Activated T-cell treated with anti-CD3 and anti-CD28 coated beads, Interleukin-2, amount 50 U/mL, for 72 hours (primary cell): ENCODE measurements at places on chromosomes 16 and 17. TPM values are rescaled to one million over a fixed set of nuclear protein-coding genes. Genes with fewer than 3 reads are reported as not detected.

The CARD14 gene
- 0.39 TPM for total RNA-seq

The RNF222 gene
- total RNA-seq = 0.07 TPM

- no peak for DNase-seq
- H3K27me3 ChIP-seq = no peaks in the 10 kb centered on the region
- no peak overlapping the region for H3K27ac ChIP-seq
- H3K36me3 ChIP-seq = no peaks in the 10 kb centered on the region
- no peak overlapping the region for H3K4me3 ChIP-seq
Measured at GRCh38 chr16:11316331-11317015, 28.8 kb upstream of the RMI2 start.

GRCh38 chr17:80363518-80364090, 51.4 kb upstream of the ENDOV start:
- H3K27me3 ChIP-seq = no peaks in the 10 kb centered on the region
- no peaks in the 10 kb centered on the region for H3K4me1 ChIP-seq
- H3K36me3 ChIP-seq = peaks cover 22% of the 10 kb centered on the region

GRCh38 chr17:82956726-82957468, 117.1 kb upstream of the ZNF750 start:
- DNase-seq = no peak
- H3K36me3 ChIP-seq = peaks cover 33% of the 10 kb centered on the region
- H3K4me1 ChIP-seq = no peaks in the 10 kb centered on the region
- no peak overlapping the region for H3K27ac ChIP-seq

- H3K4me3 ChIP-seq = no peak overlapping the region
- no peak overlapping the region for H3K27ac ChIP-seq
- H3K36me3 ChIP-seq = no peaks in the 10 kb centered on the region
- no peaks in the 10 kb centered on the region for H3K4me1 ChIP-seq
Measured at GRCh38 chr16:88886420-88886844, 20.0 kb upstream of the PABPN1L start.

DNA sequence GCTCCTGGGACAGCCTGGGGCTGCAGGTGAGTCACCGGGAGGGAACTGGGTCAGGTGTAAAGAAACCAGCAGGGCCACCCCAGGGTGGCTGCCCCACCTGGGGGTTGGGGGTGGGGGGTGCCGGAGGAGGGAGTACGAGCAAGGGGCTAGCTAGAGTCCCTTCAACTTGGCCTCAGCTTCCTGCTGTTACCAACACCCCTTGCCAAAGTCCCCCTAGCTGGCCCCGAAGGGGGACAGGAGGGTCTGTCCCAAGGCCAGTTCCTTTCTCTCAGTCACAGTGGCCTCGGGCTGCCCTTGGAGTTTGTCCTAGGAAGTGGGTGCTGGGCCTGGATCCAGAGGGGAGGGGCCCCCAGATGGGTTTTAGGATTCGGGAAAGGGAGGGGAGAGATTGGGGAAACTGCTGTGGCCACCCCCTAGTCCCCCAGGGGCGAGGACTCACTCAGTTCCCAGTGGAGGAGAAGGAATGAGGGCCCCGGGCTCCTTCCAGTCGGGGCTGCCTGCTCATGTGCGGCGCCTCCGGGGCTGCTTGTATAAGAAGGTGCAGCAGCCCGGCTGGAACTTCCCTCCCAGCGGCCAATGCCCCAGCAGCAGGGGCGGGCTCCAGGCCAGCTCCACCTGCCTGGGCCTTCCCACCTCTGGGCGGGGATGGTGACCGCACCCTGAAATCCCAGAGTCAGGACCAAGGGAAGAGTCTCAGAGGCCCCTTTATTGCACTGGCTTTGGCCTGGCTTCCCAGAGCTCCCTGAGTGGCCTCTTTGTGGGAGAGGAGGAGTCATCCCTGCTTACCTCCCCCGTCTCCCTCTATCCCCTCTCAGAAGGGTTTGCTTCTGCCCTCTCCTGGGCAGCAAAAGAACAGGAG, 7.3 kb downstream of the ARHGAP27 start:
- H3K36me3 ChIP-seq = no peaks in the 10 kb centered on the region
- H3K27me3 ChIP-seq = no peaks in the 10 kb centered on the region
- no peak overlapping the region for H3K4me3 ChIP-seq
- no peak for DNase-seq
- H3K27ac ChIP-seq = no peak overlapping the region

DNA sequence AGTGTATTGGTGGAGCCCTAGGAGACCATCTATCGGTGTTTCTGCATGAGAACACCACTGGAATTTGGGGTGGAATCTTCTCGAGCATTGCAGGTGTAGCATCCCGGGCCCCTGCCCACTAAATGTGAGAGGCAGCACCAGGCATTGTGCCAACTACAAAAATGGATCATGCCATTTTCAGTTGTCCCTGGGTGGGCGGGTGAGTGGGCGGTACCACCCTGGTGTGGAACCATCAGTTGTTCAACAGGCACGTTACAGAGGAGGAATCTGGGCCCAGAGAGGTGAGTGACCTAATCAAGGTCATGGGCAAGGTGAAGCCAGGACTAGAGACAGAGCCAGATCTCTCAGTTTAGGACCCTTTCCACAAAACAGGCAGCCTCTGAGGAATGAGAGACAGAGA, 8.8 kb downstream of the PIPOX start:
- no peak for DNase-seq
- H3K4me1 ChIP-seq = peaks cover 9% of the 10 kb centered on the region
- no peak overlapping the region for H3K4me3 ChIP-seq
- H3K36me3 ChIP-seq = no peaks in the 10 kb centered on the region
- peaks cover 19% of the 10 kb centered on the region for H3K27me3 ChIP-seq
- no peak overlapping the region for H3K27ac ChIP-seq

DNA sequence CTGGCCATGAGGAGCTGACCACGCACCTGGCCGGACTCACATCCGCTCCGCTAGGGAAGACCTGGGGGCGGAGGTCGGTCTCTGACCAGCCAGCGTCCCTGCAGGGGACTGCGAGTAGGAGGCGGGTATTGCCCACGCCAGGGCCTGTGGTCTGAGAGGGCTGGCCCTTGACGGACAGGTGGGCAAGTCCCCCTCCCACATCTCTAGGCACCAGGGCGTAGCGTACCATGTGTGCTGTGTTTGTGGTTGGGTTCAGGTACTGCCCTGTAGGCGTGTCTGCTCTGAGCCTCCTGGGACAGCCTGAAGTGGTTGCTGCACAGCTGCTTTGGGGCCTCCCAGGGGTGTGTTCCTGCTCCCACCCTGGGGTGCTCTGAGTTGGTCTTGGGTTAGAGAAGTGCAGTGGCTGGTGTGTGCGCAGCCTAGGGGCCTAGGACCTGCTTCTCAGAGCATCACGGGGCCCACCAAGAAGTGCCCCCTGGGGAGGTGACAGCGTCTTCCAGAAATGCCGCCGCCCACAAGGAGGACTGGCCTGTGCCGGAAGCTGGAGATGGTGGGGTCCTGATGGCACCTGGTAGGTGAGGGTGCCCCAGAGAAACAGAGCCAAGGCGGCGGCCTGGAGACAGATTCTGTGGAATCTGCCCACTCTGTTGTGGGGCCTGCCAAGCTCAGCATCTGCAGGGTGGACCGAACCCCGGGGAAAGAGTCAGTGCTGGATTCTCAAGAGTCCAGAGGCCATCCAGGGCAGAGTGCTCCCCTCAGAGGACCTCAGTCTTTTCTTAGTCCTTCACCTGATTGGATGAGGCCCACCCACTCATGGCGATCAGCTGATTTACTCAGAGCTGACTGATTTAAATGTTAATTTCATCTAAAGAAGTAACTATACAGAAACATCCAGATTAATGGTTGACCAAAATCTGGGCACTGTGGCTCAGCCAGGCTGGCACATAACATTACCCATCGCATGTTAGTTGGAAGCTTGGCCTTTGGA, 48.3 kb downstream of the WDR45B start:
- no peak overlapping the region for H3K4me3 ChIP-seq
- H3K27ac ChIP-seq = no peak overlapping the region
- no peak for DNase-seq
- H3K4me1 ChIP-seq = peaks cover 16% of the 10 kb centered on the region
- peaks cover 20% of the 10 kb centered on the region for H3K36me3 ChIP-seq

- H3K36me3 ChIP-seq = no peaks in the 10 kb centered on the region
- DNase-seq = no peak
- H3K4me3 ChIP-seq = no peak overlapping the region
Measured at GRCh38 chr17:36890398-36891168, 46.7 kb upstream of the LHX1 start.

- H3K36me3 ChIP-seq = no peaks in the 10 kb centered on the region
- no peak for DNase-seq
- no peak overlapping the region for H3K27ac ChIP-seq
Measured at GRCh38 chr16:22152316-22152715, 10.0 kb upstream of the SDR42E2 start.

GRCh38 chr16:46573008-46573833, 48.0 kb downstream of the SHCBP1 start:
- H3K27ac ChIP-seq = no peak overlapping the region
- no peak overlapping the region for H3K4me3 ChIP-seq
- H3K27me3 ChIP-seq = no peaks in the 10 kb centered on the region
- no peaks in the 10 kb centered on the region for H3K36me3 ChIP-seq

GRCh38 chr16:56120447-56121155, 70.7 kb upstream of the GNAO1 start:
- H3K36me3 ChIP-seq = no peaks in the 10 kb centered on the region
- peaks cover 51% of the 10 kb centered on the region for H3K27me3 ChIP-seq
- no peak overlapping the region for H3K4me3 ChIP-seq
- no peak overlapping the region for H3K27ac ChIP-seq

DNA sequence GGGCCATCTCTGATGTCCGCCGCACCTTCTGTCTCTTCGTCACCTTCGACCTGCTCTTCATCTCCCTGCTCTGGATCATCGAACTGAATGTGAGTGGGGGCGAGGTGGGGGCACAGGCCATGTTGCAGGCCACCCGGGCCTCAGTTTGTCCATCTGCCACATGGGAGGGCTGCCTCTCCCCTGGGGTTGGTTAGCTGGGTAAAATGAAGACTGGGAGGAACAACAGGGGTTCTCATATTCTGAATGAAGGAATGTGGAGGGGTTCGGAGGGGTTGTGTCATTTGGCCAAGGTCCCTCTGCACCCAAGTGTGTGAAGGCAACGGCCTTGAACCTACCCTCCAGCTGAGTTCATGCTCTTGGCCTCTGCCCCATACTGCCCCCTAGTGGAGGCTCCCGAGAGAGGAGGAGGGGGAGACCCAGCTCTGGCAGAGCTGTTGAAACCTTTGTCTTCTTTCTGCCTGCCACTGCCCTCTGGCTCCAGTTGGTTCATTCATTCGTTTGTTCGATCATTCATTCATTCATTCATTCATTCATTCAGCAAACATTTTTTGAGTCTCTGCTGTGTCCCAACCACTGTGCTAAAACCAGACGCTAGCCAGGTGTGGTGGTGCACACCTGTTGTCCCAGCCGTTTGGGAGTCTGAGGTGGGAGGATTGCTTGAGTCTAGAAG, 11.4 kb upstream of the TCAP start:
- H3K36me3 ChIP-seq = peaks cover 4% of the 10 kb centered on the region
- DNase-seq = peak; percentile 88

GRCh38 chr16:50088302-50088701, 22.5 kb downstream of the HEATR3 start:
- H3K36me3 ChIP-seq = peaks cover 3% of the 10 kb centered on the region
- H3K27me3 ChIP-seq = no peaks in the 10 kb centered on the region
- H3K4me3 ChIP-seq = no peak overlapping the region
- H3K4me1 ChIP-seq = peaks cover 2% of the 10 kb centered on the region
- DNase-seq = no peak
- H3K27ac ChIP-seq = no peak overlapping the region

DNA sequence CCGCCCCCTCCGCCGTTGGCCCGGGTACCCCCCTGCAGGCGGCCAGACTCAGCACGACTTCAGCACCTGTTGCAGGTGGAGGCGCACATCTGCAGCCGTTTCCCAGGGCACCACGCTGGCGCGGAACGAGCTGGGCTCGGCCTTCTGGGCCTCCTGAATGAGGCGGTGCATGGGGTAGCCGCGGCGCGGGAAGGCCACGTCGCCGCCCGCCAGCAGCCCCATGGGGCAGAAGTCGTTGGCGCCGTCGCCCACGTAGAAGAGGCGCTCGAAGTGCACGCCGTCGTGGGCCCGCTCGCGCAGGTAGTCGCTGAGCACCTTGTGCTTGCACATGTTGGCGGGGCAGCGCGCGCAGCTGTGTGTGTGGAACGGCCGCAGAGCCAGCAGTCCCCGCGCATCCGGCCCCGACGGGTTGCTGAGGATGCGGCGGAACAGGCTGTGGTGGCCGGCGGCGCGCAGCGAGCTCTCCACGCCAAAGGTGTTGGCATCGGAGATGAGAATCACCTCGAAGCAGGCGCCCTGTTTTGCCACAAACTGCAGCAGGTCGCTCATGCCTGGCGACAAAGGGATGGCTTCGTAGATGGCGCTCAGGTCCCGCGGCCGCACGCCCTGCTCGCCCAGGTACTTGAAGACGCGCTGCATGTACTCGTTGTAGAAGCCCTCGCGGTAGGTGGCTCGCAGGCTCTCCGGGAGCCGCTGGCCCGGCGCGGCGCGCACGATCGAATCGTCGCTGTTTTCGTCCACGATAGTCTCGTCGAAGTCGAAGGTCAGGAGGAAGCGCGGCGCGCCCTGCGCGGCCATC, 6.2 kb downstream of the PHOSPHO1 start:
- peaks cover 37% of the 10 kb centered on the region for H3K4me1 ChIP-seq
- peaks cover 3% of the 10 kb centered on the region for H3K36me3 ChIP-seq
- H3K27me3 ChIP-seq = peaks cover 37% of the 10 kb centered on the region
- peak overlapping the region; percentile 72 for H3K4me3 ChIP-seq

GRCh38 chr16:74291577-74292208, 4.9 kb upstream of the PSMD7 start:
- H3K36me3 ChIP-seq = peaks cover 20% of the 10 kb centered on the region
- peaks cover 9% of the 10 kb centered on the region for H3K4me1 ChIP-seq
- H3K27me3 ChIP-seq = no peaks in the 10 kb centered on the region
- no peak overlapping the region for H3K27ac ChIP-seq
- no peak for DNase-seq

DNA sequence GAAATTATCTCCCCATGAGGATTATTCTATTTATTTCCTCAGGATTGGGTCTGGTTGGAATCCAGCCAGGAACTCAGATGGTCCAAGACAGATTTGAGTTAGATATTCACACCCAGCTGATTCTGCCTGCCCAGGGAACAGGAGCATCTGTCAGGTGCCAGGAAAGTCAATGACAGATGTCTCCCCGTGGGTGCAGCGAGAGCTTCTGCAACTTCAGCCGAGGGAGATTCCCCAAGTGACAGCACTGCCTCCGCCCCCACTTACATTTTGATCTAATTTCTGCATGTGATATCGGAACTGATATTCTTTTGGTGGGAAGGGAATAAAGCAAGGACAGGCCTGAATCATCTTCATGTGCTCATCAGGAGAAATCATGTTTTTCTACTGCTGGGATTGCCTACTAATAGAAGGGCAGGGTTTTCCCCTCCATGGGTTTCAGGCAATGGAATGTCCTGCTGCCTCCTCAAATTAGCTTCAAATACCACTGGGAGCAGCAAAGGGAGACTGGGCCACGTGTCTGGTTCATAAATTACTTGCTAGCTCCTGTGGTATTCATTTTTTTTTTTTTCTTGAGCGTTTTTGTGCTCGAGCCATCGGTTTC, 15.7 kb upstream of the DHX8 start:
- H3K4me1 ChIP-seq = no peaks in the 10 kb centered on the region
- no peaks in the 10 kb centered on the region for H3K36me3 ChIP-seq
- H3K27ac ChIP-seq = no peak overlapping the region
- no peak overlapping the region for H3K4me3 ChIP-seq

- peak overlapping the region; percentile 85 for H3K27ac ChIP-seq
- no peaks in the 10 kb centered on the region for H3K27me3 ChIP-seq
- H3K4me3 ChIP-seq = peak overlapping the region; percentile 72
- H3K36me3 ChIP-seq = no peaks in the 10 kb centered on the region
- peak; percentile 76 for DNase-seq
Measured at GRCh38 chr16:57128771-57129389, 36.5 kb downstream of the CPNE2 start.
